ENCODE measurements at places on chromosomes 2 and 18. TPM values are rescaled to one million over a fixed set of nuclear protein-coding genes. Genes with fewer than 3 reads are reported as not detected.

DNA sequence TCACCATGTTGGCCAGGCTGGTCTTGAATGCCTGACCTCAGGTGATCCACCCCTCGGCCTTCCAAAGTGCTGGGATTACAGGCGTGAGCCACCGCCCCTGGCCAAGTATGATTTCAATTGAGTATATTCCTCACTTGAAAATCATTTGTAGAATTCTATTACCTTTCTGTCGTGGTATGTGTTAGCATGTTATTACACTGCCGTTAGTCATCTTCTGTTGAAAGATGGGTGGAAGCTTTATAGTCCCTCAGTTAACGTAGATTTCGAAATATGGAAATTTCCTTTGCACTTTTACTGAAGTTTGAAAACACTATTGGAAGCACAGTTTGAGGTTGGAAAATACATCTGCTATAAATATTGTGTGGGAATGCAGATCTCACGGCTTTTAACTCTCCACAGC is 14.7 kb downstream of the NIFK start:
- no peaks in the 10 kb centered on the region for H3K36me3 ChIP-seq
- H3K4me1 ChIP-seq = no peaks in the 10 kb centered on the region
- H3K27me3 ChIP-seq = no peaks in the 10 kb centered on the region
- no peak overlapping the region for H3K27ac ChIP-seq
- DNase-seq = no peak

GRCh38 chr2:193845604-193846003 is 1650.9 kb upstream of the TMEFF2 start:
- H3K36me3 ChIP-seq = no peaks in the 10 kb centered on the region
- no peak overlapping the region for H3K4me3 ChIP-seq
- H3K27ac ChIP-seq = no peak overlapping the region
- no peaks in the 10 kb centered on the region for H3K4me1 ChIP-seq

RBKS gene
- total RNA-seq = 10.3 TPM

DNA sequence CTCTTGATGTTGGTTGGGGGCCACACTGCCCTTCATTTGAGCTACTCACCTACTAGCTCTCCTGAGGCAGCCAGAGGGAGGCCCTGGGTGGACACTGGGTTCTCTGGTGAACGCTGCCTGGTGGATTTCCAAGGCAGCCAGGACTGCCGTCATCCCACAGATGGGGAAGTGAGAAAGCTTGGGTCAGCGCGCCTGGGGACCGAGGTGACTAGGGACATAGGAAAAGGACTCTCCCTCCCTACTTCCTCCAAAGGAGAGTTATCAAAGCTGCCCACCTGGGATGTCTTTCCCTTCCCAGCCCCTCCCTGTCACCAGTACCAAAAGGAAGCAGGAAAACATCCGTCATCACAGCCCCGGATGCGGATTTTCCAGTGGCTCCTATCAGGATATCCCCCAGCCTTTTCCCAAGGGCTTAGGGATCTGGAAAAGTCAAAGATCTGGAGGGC is 3.8 kb upstream of the SEMA4C start:
- peak overlapping the region; percentile 49 for H3K27ac ChIP-seq
- H3K36me3 ChIP-seq = no peaks in the 10 kb centered on the region
- H3K27me3 ChIP-seq = no peaks in the 10 kb centered on the region
- peaks cover 2% of the 10 kb centered on the region for H3K4me1 ChIP-seq

GRCh38 chr2:202171241-202171825 is 67.1 kb downstream of the SUMO1 start:
- no peak overlapping the region for H3K4me3 ChIP-seq
- no peaks in the 10 kb centered on the region for H3K36me3 ChIP-seq
- peaks cover 4% of the 10 kb centered on the region for H3K27me3 ChIP-seq
- H3K27ac ChIP-seq = no peak overlapping the region
- peak; percentile 70 for DNase-seq

- H3K27ac ChIP-seq = no peak overlapping the region
- no peak overlapping the region for H3K4me3 ChIP-seq
- H3K27me3 ChIP-seq = no peaks in the 10 kb centered on the region
- H3K36me3 ChIP-seq = no peaks in the 10 kb centered on the region
- H3K4me1 ChIP-seq = no peaks in the 10 kb centered on the region
Measured at GRCh38 chr2:141062443-141062842, 1068.4 kb downstream of the LRP1B start.
